ENCODE measurements at places on chromosomes 16 and 17.

DNA sequence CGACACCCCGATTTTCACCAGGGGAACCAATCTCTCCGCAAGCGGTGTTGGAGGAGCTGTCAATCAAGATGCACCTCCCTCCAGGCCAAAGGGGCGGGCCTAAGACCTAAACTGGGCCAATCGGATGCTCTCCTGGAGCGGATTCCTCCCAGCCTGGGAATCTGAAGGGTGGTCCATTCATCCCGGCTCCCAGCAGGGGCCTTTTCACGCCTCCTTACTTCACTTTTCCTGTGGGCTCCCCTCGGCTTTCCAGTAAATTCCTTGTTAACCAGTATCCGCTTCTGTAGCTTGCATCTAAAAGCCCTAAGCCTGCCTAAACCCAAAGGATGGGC lies 17.1 kb downstream of the C16orf74 start:
- DNase-seq: no peak

- no peak for DNase-seq
These were observed 39.3 kb downstream of the SMPD3 start for GRCh38 chr16:68408967-68409366.

DNA sequence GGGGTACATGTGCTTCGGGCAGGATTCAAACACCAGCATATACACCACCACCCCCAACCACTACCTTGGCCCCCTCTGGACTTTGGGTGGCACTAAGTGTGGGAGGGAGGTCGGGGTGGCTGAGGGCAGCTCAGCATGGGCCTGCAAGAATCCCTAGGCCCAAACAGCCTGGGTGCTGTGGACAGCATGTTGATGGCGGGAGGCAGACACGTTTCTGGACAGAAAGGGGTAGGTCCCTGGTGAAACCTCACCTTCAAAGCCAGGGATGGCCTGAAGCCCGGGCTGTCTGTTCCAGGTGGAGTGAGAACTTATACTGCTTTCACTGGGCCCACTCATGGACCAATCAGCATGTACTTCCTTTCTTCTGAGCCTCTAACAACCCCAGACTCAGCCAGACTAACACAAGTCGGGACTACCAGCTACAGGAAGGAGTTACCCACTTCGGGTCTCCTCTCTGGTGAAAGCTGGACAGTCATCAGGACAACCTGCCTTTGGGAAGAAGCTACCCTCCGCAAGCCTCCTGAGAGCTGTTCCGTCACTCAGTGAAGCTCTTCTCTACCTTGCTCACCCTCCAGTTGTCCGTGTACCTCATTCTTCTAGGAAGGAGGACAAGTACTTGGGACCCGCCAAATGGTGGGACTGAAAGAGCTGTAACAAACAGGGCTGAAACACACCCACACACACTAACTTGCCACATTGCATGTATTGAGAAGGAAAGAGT lies 203.0 kb downstream of the CPPED1 start:
- no peak for DNase-seq

- no peak for DNase-seq
These were observed at the start of gene CBFA2T3 for GRCh38 chr16:88977018-88977811. Gene CBFA2T3 (minus strand): TSS chr16:88977207. CDS start chr16:88976807, 400 bp downstream.

GRCh38 chr17:67160791-67161190 lies 84.2 kb downstream of the HELZ start:
- DNase-seq: no peak

GRCh38 chr16:48282636-48283263 lies 35.4 kb upstream of the ABCC11 start:
- DNase-seq: no peak

DNA sequence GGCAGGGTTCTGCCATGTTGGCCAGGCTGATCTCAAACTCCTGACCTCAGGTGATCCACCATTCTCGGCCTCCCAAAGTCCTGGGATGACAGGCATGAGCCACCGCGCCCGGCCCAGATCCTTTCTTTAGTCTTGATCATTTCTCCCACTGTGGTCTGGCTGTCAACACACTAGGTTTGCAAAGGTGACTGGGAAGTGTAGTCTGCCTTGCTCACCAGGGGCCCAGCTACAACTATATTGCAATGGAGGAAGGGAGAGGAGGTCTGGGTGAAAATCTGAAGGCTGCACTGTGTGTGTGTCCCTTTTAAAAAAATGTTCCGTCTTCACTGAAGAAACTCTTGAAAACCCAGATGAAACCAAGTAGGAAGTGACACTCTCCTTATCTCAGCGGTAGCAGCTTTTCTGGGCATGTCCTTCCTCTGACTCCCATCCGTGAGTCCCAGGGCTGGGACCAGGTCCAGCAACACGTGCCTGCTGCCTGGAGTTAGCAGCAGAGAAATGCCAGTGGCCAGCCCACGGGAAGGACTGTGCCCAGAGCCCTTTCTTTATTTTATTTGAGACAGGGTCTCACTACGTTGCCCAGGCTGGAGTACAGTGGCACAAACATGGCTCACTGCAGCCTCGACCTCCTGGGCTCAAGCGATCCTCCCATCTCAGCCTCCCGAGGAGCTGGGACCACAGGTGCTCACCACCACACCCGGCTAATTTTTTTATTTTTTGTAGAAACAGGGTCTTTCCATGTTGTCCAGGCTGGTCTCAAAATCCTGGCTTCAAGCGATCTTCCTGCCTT lies 17.8 kb upstream of the KIF19 start:
- no peak for DNase-seq

- DNase-seq: no peak
These were observed 296.2 kb upstream of the CDH5 start for GRCh38 chr16:66070140-66070917.

DNA sequence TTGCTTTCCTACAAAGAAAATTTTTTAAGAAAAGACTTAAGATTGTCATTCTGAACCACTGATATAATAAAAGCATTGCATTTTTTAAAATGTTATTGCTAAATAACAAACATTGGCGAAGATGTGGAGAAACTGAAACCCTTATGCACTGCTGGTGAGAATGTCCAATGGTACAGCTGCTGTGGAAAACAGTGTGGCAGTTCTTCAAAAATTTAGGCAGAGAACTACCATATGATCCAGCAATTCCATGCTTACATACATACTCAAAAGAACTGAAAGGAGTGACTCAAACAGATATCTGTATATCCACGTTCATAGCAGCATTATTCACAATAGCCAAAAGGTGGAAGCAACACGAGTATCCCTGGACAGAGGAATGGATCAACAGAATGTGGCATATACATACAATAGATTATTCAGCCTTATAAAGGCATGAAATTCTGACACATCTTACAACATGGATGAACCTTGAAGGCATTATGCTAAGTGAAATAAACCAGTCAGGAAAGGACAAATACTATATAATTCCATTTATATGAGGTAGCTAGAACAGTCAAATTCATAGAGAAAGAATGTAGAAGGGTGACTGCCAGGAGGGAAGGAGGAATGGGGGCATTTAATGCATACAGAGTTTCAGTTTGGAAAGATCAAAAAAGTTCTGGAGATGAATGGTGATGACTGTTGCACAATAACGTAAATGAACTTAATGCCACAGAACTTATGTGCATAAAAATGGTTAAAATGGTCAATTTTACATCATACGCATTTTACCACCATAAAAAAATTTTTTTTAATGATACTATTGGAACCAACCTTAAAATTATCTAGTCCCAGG lies 92.1 kb downstream of the CACNG1 start:
- DNase-seq: no peak

- DNase-seq: no peak
These were observed 352 bp downstream of the GGNBP2 start for GRCh38 chr17:36545077-36545464.

DNA sequence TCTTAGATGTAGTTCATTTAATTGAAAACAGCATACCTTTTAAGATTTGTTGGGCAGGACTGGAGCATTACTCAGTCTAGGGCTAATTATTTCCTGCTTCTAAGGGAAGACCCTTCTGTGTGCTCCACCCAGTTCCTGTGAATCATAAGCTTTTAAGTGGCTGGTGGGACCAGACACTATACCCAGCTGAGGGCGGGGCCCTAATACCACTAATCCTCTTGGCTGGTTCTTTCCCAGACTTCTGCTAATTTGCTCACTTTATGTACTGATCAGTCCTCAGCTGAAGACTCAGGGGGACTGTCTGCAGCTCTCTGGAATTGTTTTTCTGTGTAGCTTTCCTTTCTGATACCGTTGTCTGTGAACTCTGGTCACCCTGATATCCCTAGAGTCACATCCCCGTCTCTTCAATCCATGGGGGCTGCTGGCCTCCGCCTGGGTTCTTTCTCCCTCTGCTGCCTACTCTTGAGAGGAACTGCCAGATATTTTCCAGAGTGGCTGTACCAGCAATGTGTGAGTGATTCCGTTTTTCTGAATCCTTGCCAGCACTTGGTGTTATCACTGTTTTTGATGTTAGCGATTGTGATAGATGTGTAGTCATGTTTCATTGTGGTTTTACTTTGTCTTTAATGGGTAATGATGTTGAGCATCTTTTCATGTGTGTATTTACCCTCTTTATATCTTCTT lies 35.1 kb downstream of the MFSD11 start:
- DNase-seq: no peak

DNA sequence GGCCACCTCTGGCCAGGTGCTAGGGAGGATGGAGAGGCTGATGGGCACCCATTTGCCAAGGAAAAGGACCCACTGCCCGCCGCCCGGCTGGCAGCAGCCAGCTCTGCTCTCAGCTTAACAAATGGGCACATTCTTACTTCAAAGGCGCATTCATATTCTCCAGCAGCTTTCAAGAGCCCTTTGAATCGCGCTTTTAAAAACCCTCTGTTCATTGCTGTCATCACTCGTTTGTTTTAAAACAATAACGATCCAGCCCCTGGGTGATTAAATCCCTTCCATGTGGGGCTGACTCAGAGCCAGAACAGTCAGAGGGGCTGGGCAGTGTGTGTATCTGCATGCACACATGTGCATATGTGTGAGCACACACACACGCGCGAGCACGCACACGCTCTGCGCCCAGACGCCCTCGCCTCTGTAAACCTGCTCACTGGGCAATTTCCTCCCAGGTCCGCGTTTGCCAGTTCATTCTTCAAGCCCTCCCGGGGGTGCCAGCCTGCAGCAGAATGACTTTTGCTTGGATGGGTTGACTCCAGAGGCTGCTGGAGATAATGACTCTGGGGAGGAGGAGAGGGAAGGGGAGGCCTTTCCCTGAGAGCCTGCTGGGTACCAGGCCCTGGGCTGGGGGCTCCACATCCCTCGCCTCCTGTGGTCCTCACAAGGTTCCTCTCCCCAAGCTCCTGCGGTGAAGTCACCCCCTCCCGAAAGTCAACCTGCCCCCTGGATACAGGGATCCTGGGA lies 133.1 kb downstream of the SDK2 start:
- DNase-seq: no peak

- no peak for DNase-seq
These were observed 42.3 kb downstream of the PIPOX start for GRCh38 chr17:29085223-29085622.

DNA sequence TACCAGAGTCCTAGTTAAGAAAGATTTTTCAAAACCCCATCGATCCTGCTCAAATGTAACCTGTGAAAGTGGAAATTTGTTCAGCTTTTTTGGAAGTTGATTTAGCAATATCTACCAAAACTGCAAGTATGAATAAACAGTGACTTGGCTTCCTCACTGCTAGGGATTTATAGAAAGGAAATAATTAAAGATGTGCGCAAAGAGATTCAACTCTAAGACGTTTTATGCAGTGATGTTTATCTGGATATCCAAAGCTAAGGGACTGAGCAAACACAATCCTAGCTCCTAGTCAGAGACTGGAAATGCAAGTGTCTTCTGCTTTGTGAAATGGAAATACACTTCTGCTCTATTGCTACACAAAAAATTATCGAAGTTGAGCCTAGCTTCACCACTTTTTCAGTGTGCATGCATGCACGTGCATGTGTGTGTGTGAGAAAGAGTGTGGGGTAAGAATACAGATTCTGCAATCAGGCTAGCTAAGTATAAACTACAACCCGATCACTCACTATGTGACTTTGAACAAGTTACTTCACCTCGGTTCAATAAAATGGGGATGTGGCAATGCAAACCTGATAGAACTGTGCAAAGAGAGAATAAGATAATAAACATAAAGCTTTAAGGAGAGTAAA lies 52.1 kb upstream of the FOXF1 start:
- DNase-seq: no peak

DNA sequence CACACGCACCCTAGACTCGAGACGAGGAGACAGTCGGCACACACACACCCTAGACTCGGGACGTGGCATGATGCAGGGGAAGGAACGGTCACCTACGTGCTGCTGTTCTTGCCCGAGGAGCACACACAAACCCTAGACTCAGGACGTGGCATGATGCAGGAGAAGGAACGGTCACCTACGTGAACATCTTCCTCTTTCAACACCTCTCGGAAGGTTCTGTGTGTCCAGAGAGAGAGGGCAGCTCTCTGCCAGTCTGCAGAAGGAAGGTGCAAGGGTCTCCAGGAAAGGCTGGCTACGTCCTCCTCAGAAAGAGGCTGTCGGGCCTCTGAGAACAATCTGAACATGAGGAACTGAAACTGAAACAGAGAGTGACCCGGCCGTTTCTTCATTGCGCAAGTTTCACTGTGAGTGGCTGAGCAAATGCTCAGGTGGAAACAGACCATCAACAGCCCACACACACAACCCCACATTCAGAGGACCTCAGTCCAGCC lies 43.4 kb downstream of the ZNF276 start:
- peak; percentile 7 for DNase-seq

DNA sequence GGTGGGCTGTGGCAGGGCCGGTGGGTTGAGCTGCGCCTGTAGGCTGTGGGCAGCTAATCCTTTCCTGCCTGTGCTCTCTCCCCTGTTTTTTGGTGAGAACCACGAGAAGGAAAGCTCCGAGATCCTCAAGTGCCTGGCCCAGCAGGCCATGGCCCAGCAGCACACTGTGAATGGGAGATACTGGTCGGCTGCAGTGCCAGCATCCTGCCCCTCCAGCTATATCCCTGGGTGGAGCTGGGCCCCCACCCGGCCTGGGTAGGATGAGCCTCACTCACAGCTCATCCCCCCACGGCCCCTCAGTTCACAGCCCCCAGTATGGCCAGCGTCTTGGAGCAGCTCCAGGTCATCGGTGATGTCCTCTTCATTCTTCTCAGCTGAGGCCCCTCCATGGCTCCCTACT lies 164.4 kb upstream of the ZNF267 start:
- no peak for DNase-seq

GRCh38 chr16:86145669-86146068 lies 246.7 kb downstream of the IRF8 start:
- DNase-seq: no peak

DNA sequence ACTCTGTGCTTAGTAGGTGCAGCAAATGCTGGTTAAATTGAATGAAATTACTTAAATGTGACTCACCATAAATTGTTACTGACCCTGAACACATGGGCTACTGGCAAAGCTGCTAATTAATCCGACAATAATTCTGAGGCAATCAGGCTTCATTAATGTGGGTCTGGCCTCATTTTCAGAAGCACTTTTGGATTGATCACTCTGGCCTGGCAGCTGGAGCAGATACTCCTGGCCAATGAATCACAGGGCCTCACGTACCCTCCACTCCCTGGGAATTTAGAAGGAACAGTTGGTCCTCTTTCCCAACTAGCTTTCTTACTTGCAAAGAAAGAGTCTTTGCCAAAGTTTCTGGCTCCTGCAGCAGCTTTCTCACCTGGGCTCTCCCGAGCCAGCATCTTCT lies 162.0 kb upstream of the ZKSCAN2 start:
- no peak for DNase-seq

Measured in NK-92 treated with Interleukin-12 subunit alpha and Interleukin-12 subunit beta, amount 100 ng/mL, for 24 hours (cell line).